ENCODE measurements at places on chromosomes 13 and 19. TPM values are rescaled to one million over a fixed set of nuclear protein-coding genes. Genes with fewer than 3 reads are reported as not detected.

- no peak overlapping the region for H3K27ac ChIP-seq
- DNase-seq = no peak
- H3K4me3 ChIP-seq = no peak overlapping the region
- H3K27me3 ChIP-seq = no peaks in the 10 kb centered on the region
- no peaks in the 10 kb centered on the region for H3K36me3 ChIP-seq
- H3K4me1 ChIP-seq = no peaks in the 10 kb centered on the region
These were observed 17.7 kb downstream of the GNA15 start for GRCh38 chr19:3153286-3154230.

DNA sequence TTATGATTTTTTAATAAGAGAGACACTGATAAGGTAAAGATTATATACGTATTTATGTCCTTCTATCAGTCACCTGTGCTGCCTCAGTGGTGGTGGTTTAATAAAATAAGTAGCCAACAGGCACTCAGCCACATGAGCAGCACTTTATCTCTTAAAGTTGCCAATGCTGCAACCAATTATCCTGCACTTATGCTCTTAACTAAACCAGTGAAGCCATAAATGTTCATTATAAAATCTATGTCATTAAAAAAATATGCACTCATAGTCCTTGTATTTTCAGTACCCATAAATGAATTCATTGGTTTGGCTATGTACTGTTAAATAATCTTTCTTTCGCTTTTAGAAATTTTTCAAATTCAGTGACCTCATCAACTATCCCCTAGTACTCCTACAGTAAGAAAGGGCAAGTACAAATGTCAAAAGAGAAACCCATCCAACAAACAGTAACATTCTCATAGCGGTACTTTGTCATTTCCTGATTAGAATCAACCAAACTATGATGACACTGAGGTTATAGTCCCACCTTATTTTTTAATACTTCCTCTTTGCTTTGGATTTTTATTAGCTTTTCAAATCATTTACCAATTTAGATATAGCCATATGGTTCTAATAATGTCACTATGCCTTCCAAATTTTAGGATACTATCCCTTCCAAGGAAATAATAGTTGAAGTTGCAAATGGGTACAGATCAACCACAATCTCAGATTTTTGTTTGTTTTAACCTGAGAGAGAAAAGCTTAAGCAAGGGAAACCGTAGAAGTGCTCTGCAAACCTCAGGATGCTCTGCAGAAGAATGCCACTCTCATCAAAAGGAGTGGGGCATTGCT is 190.9 kb downstream of the KLF12 start:
- DNase-seq = no peak
- no peaks in the 10 kb centered on the region for H3K4me1 ChIP-seq
- no peaks in the 10 kb centered on the region for H3K36me3 ChIP-seq
- no peak overlapping the region for H3K27ac ChIP-seq
- no peak overlapping the region for H3K4me3 ChIP-seq

DNA sequence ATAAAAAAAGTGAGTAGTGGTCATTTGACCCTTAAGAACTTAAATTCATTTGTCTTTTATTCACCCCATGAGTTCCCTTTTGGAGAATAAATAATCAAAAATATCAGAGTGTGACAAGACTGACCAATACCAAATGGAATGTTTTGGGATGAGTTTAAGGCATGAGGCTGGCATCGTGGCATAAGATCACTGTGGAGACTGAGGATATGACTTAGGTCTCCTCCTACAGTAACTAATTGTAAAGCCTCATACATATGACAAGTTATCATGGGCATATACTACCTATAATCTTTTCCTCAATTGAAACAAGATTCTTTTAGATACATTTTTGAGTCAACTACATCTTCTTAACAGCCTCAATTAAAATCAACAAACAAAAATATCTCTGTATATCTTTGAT is 782.0 kb downstream of the SLITRK1 start:
- H3K27ac ChIP-seq = no peak overlapping the region
- H3K4me1 ChIP-seq = no peaks in the 10 kb centered on the region
- no peak for DNase-seq
- no peaks in the 10 kb centered on the region for H3K36me3 ChIP-seq
- no peaks in the 10 kb centered on the region for H3K27me3 ChIP-seq

DNA sequence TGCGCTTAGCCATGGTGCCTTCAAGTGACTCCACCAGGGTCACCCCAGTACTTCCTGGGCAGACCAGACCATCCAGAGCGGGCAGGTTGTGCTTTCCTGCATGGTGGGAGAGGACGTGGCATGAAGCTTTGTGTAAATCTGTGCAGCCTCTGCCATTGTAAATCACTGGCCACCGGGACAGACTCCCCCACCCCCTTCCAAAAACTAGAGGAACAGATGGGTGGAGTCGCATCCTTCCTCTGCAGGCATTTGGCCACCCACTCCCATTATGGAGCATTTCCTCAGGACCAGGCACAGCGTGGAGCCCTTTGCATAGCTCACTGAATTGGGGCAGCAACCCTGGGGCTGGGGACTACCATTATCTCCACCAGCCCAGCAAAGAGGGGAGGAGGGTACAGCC is 8.2 kb downstream of the BCKDHA start:
- H3K36me3 ChIP-seq = no peaks in the 10 kb centered on the region
- H3K27me3 ChIP-seq = no peaks in the 10 kb centered on the region
- DNase-seq = no peak
- H3K4me3 ChIP-seq = no peak overlapping the region

The CRB3 gene
- 29.2 TPM for total RNA-seq

DNA sequence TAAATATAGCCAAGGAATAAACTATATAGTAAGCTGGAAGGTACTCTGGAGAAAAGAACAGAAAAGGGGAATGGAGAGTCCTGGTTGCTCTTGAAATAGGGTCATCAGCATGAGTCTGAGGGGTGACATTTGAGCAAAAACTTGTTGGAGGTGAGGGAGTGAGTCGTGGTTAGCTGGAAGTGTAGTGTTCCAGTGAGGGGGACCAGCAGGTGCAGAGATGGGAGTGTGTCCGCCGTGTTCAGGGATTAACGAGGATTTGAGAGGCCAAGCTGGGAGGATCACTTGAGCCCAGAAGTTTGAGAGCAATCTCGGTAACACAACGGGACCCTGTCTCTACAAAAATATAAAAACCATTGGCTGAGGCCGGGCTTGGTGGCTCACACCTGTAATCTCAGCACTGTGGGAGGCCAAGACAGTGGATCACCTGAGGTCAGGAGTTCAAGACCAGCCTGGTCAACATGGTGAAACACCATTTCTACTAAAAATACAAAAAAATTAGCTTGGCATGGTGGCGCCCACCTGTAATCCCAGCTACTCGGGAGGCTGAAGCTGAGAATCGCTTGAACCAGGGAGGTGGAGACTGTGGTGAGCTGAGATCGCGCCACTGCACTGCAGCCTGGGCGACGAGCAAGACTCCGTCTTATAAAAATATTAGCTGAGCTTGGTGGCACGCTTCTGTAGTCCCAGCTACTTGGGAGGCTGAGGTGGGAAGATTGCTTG is 1.1 kb downstream of the SUPT5H start:
- H3K27me3 ChIP-seq = no peaks in the 10 kb centered on the region
- H3K27ac ChIP-seq = peak overlapping the region; percentile 90
- peak overlapping the region; percentile 95 for H3K4me3 ChIP-seq
- no peaks in the 10 kb centered on the region for H3K36me3 ChIP-seq
- peaks cover 7% of the 10 kb centered on the region for H3K4me1 ChIP-seq
- DNase-seq = no peak

The KIR2DL1 gene
- not detected for total RNA-seq

The OR10H1 gene
- total RNA-seq = not detected

DNA sequence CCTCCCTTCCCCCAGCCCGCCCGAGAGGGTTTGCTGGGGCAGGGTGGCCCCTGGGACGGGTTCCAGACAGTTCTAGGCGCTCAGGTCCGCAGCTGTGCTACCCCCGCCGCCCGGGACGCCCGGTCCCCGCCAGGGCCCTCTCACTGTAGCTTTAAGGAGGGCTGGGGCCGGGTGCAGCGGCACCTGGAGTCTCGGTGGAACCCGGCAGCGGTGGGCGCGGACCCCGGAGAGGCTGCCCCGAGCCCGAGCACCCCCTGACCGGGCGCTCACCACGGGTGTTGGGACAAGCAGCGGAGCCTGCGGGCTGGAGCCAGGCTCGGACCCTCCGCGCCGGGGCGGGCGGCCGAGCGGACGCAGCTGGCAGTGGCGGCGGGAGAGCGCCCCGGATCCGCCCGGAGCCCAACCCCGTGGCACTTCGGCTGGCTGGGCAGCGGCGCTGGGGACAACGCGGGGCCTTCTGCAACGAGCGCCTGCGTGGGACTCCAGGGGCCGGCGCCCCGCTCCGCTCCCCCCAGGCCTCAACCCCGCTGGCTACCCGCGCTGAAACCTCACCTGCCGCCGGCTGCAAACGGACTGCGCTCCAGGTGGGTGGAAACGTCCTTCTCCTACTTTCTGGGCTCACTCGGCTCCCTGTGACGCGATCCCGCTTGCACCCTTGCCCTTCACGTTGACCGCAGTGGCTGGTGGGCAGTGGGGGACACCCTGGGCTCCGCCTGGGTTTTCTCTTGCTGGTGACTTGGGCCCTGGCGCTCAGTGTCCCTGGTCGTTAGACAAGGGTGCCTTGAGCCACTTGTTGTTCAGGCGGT is 81.1 kb downstream of the ZNF429 start:
- H3K4me3 ChIP-seq = peak overlapping the region; percentile 79
- H3K27ac ChIP-seq = peak overlapping the region; percentile 96
- no peaks in the 10 kb centered on the region for H3K27me3 ChIP-seq
- no peaks in the 10 kb centered on the region for H3K4me1 ChIP-seq

GRCh38 chr13:63299866-63300394 is 1884.3 kb upstream of the PCDH20 start:
- H3K4me3 ChIP-seq = no peak overlapping the region
- no peaks in the 10 kb centered on the region for H3K4me1 ChIP-seq
- no peak overlapping the region for H3K27ac ChIP-seq
- no peak for DNase-seq
- no peaks in the 10 kb centered on the region for H3K27me3 ChIP-seq

The CPB2 gene
- 0.58 TPM for total RNA-seq

DNA sequence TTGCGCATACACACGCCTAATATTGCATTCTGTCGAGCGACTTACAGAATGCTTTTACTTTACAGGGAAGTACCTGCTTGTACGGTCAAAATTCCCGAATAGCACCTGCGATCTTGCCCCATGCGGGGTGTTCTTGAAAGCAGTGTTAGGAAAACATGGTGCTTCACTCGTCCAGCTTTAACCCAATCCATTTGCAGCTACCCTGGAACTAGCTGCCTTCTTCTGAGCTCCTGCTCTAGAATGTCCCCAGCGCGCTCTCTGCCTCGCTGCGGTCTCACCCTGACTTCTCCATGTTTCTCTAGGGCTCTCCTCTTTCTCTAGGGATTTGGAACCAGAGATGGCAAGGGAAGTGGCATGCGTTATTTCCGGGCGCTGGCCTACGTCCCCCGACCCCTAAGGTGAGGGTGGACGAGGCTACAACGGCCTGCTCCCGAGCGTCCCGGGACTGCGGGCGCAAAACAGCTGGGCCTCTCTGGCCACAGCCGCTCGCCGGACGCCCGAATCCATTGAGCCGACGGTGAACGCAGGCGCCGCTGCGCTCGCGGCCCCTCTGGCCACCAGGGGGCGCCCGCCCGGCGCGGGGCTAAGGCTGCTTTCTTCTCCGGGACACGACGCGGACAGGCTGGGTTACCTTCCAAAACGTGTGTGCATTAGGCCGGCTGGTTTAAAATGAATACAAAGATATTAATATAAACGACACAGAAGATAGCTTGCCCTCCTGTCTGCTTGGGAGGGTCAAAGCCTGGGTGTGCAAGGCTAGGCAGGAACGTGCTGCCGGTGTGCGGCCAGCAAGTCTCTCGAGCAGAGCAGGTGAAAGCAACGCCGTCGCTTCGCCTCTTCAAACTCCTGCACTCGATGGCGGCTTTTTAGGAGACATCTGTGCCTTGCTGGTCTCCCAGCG is 1.8 kb upstream of the SPRY2 start:
- peak overlapping the region; percentile 35 for H3K4me3 ChIP-seq
- no peaks in the 10 kb centered on the region for H3K4me1 ChIP-seq
- no peaks in the 10 kb centered on the region for H3K27me3 ChIP-seq
- H3K27ac ChIP-seq = peak overlapping the region; percentile 90

Measured in pancreas (tissue), 10 donors.